Coronary artery (tissue), 2 donors: ENCODE measurements at places on chromosomes 12 and 14.

GRCh38 chr12:10641735-10642500, 28.5 kb upstream of the MAGOHB start:
- DNase-seq, result no peak

GRCh38 chr14:63642229-63642611, 549 bp upstream of the WDR89 start:
- DNase-seq, result peak; percentile 89

DNA sequence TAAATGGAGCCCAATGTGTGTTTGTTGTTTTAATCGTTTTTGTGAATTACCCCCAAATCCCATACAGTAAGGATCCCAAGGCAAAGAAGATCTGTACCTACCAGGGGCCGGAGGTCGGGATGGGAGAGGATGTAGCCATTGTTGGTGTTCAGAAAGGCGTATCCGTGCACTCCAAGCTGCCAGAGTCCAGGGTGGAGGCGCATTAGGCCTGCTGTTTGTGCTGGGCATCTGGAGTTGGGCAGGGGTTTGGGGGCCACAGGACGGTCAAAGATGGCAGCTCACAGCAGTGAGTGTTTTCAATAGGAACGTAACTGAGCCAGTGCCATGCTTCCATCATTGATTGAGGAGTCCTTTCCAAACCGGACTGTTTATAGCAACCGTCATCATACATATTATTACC, 40.2 kb downstream of the CACNA2D4 start:
- peak; percentile 41 for DNase-seq

DNA sequence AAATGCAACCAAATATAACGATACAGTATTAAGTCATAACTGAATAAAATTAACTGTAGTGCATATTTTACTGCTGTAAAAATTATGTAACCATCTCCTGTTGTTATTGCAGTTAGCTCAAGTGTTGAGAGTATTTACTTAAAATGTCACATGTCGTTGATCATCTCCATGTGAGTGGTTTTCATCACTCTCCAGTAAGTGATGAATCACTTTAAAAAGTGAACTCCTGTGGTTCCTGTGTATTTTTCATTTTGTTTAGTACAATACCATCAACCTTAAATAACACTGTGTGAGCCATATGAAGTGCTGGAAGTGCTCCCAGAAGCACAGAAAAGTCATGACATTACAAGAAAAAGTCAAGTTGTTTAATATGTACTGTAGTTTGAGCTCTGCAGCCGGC, 104.7 kb upstream of the SLCO1B1 start:
- DNase-seq, result no peak

- no peak for DNase-seq
Measured at GRCh38 chr14:48814562-48814961, 771.6 kb downstream of the RPS29 start.

DNA sequence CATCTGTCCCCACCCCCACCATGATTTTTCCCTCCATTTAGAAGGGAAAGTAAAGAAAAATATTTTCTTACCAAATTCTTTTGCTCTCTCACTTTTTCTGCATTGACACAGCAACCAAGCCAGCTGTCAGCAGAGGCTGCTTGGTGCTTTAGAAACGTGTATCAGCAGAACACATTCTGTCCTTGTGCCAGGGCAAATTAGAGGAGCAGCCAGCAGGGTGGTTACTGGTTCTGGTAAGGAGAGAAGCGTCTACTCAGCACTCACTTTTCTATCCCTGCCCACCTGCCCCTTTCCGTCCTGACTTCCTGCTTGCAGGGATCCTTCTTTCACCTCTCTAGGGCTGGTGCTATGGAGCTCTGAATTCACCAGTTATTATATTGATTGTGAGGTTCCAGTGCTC, 327.5 kb upstream of the PDE3A start:
- no peak for DNase-seq

GRCh38 chr14:92922155-92922735, 705 bp upstream of the CHGA start:
- DNase-seq, result no peak

GRCh38 chr14:91368776-91369416, 48.7 kb downstream of the CCDC88C start:
- DNase-seq, result no peak
